ENCODE measurements at places on chromosomes 13 and 19.

GRCh38 chr13:26463848-26464247, 93.6 kb upstream of the WASF3 start:
- H3K27me3 ChIP-seq, result peaks cover 4% of the 10 kb centered on the region
- no peak for DNase-seq
- H3K4me1 ChIP-seq, result peaks cover 1% of the 10 kb centered on the region
- no peaks in the 10 kb centered on the region for H3K36me3 ChIP-seq
- H3K4me3 ChIP-seq, result no peak overlapping the region

GRCh38 chr19:44689290-44690130, 9.4 kb upstream of the CEACAM16 start:
- H3K36me3 ChIP-seq, result no peaks in the 10 kb centered on the region
- DNase-seq, result peak; percentile 79
- peaks cover 49% of the 10 kb centered on the region for H3K27me3 ChIP-seq
- H3K4me1 ChIP-seq, result peaks cover 31% of the 10 kb centered on the region
- H3K4me3 ChIP-seq, result no peak overlapping the region
- no peak overlapping the region for H3K27ac ChIP-seq

DNA sequence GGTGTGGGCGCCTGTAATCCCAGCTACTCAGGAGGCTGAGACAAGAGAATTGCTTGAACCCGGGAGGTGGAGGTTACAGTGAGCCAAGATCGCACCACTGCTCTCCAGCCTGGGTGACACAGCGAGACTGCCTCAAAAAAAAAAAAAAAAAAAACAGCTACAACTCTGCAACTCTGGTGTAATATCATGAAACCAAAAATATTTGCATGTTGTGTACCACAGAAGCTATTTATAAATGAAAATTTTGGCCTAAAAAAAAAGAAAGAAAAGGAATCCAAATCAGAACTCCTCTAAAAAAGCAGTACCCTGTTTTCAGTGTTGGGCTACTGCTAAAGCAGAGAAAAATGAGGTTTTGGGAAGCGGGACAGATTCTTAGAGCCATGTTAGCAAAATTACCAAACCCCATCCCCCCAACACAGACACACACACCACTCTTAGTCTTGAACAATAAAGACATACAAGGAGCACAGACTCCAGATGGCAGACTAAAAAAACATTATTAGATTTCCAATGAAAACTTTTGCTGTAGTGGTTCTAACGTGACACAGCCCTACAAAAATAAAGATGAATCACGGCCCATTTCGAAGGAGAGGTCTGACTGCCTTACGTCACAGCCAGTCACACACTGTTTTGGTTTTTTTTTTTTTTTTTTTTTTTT, 51.5 kb downstream of the INSR start:
- DNase-seq, result no peak
- H3K4me1 ChIP-seq, result no peaks in the 10 kb centered on the region
- H3K36me3 ChIP-seq, result no peaks in the 10 kb centered on the region
- no peaks in the 10 kb centered on the region for H3K27me3 ChIP-seq

- H3K27ac ChIP-seq, result peak overlapping the region; percentile 19
- peaks cover 58% of the 10 kb centered on the region for H3K36me3 ChIP-seq
Observed at GRCh38 chr19:8451885-8452284, 7.1 kb downstream of the HNRNPM start.

DNA sequence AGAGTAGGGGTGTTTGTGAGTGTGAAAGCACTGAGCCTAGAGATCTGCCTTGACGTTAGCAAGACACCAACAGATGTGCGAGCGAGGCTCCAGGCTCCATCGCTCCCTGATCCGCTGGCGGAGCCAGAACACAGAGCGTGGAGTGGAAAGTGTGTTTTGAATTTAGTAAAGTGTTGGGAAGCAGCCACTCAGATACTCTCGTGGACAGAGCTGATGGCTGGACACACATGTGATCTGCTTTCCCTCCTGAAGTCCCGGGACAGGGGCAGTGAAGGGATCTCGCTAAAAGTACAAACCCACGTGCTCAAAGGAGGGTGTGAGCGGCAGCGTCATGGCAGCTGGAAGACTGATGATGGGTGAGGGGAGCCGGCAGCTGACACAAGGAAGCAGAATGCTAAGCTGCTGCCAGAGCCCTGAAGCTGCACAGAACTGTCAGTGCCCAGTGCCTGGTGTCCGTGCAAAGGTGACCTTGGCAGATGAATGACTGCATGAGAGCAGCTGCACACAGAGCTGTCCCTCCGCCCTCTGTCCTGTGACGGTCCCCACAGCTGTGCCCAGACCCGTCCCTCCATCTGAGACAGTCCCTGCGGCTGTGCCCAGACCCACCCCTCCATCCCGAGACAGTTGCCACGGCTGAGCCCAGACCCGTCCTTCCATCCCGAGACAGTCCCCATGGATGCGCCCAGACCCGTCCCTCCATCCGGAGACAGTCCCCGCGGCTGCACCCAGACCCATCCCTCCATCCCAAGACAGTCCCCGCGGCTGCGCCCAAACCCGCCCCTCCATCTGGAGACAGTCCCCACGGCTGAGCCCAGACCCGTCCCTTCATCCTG, 29.6 kb upstream of the TMEM255B start:
- no peak overlapping the region for H3K4me3 ChIP-seq
- no peak overlapping the region for H3K27ac ChIP-seq
- H3K27me3 ChIP-seq, result peaks cover 11% of the 10 kb centered on the region
- peaks cover 5% of the 10 kb centered on the region for H3K4me1 ChIP-seq

GRCh38 chr19:30153326-30154210, 211.5 kb downstream of the URI1 start:
- H3K27ac ChIP-seq, result no peak overlapping the region
- no peaks in the 10 kb centered on the region for H3K27me3 ChIP-seq
- H3K4me1 ChIP-seq, result no peaks in the 10 kb centered on the region
- H3K4me3 ChIP-seq, result no peak overlapping the region
- DNase-seq, result no peak
- H3K36me3 ChIP-seq, result no peaks in the 10 kb centered on the region

- no peaks in the 10 kb centered on the region for H3K27me3 ChIP-seq
- peaks cover 9% of the 10 kb centered on the region for H3K36me3 ChIP-seq
- no peak overlapping the region for H3K4me3 ChIP-seq
- H3K27ac ChIP-seq, result peak overlapping the region; percentile 20
- DNase-seq, result no peak
Observed at GRCh38 chr19:44960906-44961728, 5.9 kb downstream of the CLPTM1 start.

GRCh38 chr13:42277618-42278276, 5.8 kb downstream of the AKAP11 start:
- no peak overlapping the region for H3K27ac ChIP-seq
- H3K27me3 ChIP-seq, result no peaks in the 10 kb centered on the region
- DNase-seq, result no peak
- H3K4me3 ChIP-seq, result no peak overlapping the region

DNA sequence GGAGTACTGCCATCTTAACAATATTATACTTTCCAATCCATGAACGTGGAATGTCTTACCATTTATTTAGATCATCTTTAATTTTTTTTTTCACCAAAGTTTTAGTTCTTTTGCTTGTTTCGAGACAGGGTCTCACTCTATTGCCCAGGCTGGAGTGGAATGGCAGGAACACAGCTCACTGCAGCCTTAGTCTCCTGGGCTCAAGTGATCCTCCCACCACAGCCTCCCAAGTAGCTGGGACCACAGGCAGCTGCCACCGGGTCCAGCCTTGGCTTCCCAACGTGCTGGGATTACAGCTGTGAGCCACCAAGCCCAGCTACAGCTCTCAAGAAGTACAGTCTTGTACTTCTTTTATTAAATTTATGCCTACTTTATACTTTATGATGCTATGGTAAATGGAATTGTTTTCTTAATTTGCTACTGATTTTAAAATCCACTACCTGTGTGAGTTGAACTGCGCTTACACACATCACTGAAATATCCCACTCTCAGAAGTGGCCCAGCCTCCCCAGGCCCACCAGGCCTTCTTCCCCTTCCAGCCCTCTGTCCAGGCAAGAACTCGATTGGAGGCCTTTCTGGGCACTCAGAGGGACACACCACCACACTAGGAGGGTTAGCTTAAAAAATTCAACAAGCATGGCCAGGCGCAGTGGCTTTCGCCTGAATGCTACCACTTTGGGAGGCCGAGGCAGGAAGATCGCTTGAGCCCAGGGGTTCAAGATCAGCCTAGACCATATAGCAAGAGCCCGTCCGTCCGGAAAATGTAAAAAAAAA, 1.0 kb upstream of the PGLS start:
- H3K36me3 ChIP-seq, result peaks cover 19% of the 10 kb centered on the region
- no peak for DNase-seq
- peak overlapping the region; percentile 96 for H3K27ac ChIP-seq
- peaks cover 39% of the 10 kb centered on the region for H3K4me1 ChIP-seq

- peaks cover 15% of the 10 kb centered on the region for H3K4me1 ChIP-seq
- no peak overlapping the region for H3K4me3 ChIP-seq
- no peak for DNase-seq
- no peak overlapping the region for H3K27ac ChIP-seq
- H3K36me3 ChIP-seq, result no peaks in the 10 kb centered on the region
Observed at GRCh38 chr19:38742906-38743305, 1.4 kb downstream of the CAPN12 start.

All from activated CD8-positive, alpha-beta memory T cell treated with anti-CD3 and anti-CD28 coated beads, Interleukin-2, amount 10 ng/mL, durations not matched to agents 7 days and 5 days (primary cell).